ENCODE measurements at places on chromosomes 4 and X.

GRCh38 chr4:70225824-70226223 is at the start of gene FDCSP:
Gene FDCSP (plus strand): TSS chr4:70226124. CDS start chr4:70231195, 5,071 bp downstream.
- peak; percentile 2 for DNase-seq

DNA sequence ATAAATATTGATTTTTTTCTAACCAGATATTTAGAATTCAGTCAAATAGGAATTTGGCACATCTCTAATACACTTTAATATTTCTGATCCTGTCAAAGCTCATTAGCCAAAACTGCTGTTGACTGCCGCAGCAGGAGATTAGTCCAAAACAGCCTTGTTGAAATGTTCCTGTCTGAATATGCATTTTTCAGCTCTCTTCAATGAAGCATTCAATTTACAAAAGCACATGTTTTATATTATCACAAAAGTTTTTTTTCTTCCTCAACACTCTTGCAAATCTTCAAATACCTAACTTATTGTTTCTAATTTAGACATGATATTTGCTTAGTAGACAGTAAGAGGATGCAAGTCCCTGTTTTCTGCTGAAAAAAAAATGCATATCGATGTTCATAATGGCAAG is 140.9 kb downstream of the SPATA18 start:
- DNase-seq: no peak

- peak; percentile 84 for DNase-seq
Observed at GRCh38 chr4:7802093-7802726, 137.5 kb downstream of the AFAP1 start.

DNA sequence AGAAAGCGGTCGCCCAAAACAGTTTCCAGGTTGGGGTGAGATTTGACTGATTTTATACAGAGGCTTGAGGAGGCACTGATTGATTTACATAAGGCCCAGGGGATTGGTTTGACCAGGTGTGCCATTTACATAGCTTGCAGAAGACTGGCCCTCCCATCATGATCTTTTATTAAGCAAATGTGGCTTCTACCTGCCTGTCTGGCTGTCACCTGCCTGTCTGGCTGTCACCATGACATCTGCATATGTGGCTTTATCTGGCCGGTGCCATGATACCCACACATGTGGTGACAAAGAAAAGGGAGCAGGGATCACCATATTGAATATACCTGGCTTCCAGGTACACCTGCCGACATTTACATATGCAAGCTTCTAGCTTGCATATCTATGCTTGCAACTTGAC is 17.0 kb upstream of the CDS1 start:
- no peak for DNase-seq

- DNase-seq: no peak
Observed at GRCh38 chr4:88825931-88826330, 128.3 kb upstream of the NAP1L5 start.

- peak; percentile 4 for DNase-seq
Observed at GRCh38 chr4:165630671-165631070, 242.4 kb upstream of the TLL1 start.

DNA sequence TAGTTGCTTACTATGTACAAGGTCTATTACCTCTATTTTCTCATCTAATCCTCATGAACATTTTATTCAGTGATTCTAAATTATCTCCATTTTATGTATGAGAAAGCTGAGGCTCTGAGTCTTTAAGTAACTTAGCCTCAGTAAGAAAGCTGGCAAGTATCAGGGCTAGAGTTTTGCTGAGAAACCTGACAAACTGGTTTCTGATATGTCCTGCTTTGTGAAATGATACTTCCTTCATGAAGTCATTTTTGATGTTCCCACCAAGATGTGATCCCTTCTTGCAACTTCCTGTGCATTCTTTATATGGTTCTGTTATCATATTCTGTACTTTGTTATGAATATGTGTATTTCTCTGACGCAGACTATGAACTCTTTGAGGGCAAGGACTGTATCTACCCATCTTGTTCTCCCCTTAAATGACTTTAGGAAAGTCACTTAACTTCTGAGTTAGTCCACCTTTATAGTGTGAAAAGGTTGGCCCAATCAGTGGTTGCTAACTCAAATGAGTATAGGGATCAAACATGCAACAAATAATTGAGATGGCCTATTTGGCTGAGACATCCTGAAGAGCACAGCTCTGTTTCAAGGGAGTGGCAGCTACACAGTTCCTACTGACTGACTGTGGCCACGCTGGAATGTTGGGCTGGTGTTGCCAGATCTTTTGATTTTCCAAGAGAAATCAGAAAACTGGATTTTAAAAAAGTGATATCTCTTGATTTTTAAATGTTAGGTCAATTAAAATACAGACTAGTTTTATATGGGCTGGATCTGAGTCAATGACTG is 127.9 kb upstream of the AMOT start:
- DNase-seq: peak; percentile 73

DNA sequence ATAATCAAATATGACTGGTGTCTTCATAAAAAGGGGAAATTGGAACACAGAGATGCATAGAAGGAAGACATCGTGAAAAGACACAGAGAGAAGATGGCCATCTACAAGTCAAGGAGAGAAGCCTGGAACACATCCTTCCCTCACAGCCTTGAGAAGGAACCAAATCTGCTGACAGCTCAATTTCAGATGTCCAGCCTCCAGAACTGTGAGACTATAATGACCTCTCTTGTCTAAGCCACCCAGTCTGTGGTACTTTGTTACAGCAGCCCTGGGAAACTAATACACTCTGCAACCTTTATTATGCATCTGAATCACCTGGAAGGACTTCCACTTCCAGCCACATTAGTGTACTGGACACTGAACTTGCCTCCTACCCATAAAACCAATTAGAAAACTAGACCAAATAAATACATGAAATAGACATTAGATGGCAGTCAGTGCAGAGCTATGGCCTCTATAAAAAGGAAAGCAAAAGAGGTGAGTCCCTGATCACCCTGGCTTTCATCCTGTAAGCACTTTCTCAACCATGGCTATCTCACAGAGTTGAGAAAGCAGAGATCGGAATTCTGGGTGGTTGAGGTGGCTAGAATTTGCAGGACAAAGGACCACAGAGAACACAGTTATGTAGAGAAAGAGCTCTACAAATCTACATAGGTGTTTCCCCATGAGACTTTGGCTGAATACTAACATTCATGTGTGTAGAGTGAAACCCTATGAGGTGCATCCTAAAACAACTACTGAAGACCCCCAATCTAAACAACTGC is 25.7 kb downstream of the GAB3 start:
- DNase-seq: no peak

GRCh38 chr4:165663411-165663810 is 209.6 kb upstream of the TLL1 start:
- DNase-seq: no peak

DNA sequence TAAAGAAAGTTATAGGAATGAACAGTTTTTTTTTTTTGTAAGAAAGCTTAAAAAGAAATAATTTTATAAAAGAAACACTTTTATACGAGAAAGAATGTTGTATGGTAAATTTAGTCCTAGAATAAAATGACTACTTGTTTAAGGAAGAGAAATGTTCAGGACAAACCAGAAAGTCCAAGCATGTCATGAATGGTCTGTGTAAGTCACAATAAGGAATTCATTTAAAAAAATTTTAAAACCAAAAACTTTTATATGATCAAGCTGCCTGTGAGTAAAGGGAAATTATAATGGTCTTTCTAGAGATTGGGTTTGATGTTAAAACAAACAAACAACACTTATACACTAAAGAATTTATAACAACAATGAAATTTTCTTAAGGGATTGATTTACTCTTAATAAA is 858.9 kb upstream of the PCDH7 start:
- DNase-seq: no peak

DNA sequence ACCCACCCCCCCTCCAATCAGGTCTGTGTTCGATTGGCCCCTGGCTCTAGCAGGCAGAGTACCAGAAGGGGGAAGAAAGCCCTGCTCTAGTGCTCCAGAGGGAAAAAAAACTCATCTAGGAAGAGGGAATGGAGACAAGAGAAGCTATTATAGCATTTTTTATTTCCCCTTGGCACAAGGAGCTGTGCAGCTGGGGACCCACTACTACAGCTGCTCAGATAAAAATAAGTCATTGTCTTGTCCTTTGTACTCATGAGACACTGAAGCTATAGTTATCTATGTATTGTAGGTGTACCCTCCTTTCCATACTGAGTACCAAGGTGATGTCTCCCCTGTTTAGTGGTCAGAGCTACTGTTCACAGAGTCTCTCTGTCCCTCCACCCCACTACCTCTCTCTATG is 14.3 kb downstream of the CCDC160 start:
- no peak for DNase-seq

DNA sequence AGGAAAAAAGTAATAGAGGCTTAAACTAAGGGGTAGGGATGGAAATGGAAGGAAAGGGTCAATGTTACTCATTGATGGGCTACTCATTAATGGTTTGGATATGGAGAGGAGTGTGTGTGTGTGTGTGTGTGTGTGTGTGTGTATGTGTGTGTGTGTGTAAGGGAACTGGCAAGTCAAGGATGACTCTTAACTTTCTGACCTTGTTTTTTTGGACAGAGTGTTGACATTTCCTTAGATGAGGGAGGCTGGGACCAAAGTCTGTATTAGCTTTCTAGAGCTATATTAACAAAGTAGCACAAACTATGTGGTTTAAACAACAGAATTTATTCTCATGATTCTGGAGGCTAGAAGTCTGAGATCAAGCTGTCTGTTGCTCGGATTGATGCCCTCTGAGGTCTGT is 202.7 kb downstream of the GBA3 start:
- DNase-seq: no peak

DNA sequence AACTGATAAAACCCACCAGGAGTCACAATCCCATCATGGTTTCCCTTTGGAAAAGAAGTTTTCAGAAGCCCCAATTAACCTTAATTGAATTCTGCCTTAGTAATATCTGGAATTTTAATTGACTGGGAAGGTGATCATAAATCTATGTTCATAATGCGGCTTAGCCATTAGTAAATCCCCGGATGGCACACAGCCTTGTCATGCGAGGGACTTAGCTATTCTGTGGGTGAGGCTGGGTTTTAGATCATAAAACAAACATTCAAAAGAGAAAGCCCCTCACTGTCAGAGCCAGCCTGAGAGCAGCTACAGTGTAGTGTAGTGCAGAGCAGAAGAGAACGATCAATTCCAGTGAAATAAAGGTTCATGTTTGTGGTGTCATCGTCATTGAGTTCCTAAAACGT is 124.0 kb upstream of the NOCT start:
- no peak for DNase-seq

DNA sequence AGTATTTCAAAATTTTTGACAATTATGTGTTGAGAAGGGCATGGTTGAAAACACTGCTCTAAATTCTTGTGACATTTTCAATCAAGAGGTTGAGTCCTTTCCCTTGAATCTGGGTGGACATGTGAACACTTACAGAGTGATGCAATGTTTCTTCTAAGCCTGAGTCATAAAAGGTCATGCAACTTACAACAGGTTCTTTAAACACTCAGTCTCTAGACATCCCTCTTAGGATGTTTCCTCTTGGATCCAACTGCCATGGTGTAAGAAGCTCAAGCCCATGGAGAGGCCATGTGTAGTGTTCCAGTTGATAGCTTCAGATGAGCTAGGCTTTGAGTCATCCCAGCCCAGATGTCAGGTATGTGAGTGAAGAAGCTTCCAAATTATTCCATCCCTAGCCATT is 232.2 kb upstream of the MAOA start:
- DNase-seq: peak; percentile 40

DNA sequence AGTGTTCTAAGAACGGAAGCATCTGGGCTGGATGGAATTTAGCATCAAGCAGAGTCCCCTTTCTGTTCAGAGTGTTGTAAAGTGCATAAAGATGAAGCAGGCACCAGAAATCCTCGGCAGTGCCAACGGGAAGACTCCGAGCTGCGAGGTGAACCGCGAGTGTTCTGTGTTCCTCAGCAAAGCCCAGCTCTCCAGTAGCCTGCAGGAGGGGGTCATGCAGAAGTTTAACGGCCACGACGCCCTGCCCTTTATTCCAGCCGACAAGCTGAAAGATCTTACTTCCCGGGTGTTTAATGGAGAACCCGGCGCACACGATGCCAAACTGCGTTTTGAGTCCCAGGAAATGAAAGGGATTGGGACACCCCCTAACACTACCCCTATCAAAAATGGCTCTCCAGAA is 29.4 kb downstream of the NSD2 start:
- no peak for DNase-seq

DNA sequence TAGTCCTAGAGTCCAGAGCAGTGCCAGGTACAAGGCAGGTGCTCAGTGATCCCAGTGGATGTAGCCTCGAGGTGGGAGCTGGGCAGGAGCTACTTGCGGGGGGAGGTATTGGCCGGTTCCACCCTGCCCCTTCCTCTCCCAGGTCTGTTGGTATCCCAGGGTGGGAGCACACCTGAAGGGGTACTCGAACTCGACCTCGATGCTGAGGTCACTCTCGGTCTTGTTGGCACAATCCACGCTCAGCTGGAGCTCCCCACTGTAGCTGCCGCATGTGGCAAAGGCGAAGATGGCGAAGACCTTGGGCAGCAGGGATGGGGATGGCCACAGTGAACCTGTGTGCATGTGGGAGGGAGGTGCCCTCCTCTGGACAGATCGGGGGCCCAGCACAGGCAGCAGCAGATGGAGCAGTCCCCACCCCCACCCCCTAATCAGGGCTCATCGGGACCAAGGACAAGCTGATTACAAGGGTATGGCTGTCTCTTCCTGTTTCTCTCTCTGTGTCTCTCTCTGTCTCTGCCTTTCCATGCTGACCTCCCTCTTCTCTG is 2.4 kb downstream of the SYP start:
- no peak for DNase-seq

DNA sequence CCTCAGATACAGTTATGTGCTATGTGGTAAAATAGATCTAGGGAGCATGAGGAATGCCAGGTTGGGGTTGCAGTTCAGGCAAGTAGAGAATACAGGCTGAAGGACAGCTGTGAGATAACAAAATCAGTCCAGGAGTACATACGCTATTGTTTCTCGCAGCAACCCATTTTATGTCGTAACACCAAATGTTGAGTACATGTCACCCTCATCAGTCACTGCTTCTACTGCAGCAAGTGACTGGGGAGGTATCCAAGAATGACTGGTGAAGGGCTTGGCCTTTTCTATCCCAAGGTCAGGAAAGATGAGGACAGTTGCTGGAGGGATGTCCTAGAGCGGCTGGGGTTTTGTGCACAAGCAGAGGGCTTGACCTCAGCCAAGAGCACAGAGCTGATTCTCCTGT is 172.1 kb downstream of the CBR4 start:
- no peak for DNase-seq

- no peak for DNase-seq
Observed at GRCh38 chr4:156038772-156039171, 85.1 kb upstream of the CTSO start.

DNA sequence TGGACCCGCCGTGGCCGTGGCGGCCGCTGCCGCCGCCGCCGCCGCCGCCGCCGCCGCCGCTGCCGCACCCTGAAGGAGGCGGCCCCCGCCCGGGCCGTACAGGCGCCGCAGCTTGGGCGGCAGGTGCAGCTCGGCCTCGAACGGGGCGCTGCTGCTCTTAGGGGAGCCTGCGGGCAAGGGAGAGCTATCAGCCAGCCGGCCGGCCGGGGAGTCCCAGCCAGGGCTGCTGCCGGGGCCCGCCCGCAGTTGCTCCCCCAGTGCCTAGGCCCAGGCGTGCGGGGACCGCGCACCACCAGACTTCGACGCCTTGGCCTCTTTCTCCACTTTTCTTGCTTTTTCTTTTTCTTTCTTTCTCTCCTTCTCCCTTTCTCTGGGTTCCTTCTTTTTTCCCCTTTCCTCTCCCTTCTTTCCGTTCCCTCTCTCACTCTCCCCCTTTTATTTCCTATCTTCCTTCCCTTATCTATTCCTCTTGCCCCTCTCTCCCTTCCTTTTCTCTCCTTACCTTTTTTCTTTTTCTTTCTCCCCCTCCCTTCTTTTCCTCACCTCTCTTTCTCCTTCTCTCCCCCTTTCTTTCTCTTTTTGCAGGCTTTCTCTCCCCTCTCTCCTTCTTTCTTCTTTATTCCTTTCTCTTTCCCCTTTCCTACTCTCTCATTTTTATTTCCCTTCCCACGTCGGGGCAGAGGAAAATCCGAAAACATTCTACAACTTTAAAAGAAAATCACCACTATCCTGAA is 2.0 kb downstream of the ARX start:
- no peak for DNase-seq

Data from epithelial cell of esophagus (primary cell).